ENCODE measurements at places on chromosomes 5 and 9.
A peak's percentile ranks its signal among the peaks of the same experiment; 100 is the strongest.

DNA sequence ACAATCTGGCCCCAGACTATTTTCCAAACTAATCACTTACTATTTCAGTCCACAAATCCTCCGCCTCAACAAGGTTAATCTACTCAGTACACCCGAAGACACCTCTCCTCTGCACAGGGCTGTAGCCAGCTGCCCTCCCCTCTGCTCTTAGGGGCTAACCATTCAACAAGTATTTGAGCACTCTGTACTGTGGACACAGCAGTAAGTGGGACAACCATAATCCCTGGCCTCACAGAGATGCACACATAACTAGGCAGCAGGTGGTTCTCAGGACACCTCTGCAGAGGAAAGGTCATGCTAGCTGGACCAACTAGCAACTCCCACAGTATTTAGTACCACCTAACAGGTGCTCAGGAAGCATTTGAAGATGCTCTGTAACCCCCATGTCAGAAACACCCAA lies 5.5 kb downstream of the CAMSAP1 start:
- DNase-seq: no peak

GRCh38 chr9:84811072-84811750 lies 141.7 kb downstream of the NTRK2 start:
- no peak for DNase-seq

- DNase-seq: no peak
Measured at GRCh38 chr5:150246835-150247234, 42.7 kb downstream of the CAMK2A start.

DNA sequence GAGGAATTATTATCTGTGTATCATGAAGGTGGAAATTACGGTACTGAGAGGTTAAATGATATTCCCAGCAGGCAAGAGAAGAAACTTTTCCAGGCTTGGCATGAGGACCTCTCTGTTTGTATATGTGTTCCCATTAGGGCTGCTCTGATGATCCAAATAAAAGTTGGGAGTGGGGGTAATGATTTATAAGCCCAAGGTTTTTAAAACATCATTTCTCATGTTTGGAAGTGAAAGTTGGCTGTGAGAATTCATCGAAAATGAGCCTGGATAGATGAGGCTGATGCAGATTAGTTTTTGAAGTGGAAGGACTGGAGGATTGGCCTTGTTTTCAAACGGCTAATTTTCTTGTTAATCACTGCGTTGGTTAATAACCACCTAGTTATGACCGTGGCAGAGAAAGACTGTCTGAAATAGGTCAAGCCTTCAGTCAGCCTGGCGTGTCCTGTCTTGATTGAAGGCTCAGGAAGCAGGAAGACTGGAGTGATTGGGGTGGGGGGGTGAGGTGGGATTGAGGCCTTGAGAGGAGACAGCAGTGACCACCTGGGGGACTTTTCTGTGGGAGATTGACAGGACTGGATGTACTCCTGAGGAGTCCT lies 391.0 kb upstream of the WWC1 start:
- DNase-seq: no peak

DNA sequence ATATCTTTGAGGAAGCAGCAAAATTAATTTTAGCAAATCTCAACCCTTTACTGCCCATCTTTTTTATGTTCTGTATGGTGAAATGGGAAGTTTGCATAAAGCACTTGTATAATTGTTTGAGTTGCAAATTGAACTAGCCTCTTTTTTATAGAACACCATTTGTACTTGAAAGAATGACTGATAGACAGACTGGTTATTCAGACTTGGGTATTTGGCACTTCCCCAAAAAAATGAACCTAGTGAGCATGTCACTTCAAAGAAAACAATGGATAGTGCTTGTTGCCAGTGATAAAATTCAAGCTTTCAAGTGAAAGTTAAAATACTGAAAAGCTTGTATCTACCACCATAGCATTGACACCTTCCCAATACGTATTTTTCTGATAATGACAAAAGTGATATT lies 115.8 kb downstream of the ERCC6L2 start:
- no peak for DNase-seq

DNA sequence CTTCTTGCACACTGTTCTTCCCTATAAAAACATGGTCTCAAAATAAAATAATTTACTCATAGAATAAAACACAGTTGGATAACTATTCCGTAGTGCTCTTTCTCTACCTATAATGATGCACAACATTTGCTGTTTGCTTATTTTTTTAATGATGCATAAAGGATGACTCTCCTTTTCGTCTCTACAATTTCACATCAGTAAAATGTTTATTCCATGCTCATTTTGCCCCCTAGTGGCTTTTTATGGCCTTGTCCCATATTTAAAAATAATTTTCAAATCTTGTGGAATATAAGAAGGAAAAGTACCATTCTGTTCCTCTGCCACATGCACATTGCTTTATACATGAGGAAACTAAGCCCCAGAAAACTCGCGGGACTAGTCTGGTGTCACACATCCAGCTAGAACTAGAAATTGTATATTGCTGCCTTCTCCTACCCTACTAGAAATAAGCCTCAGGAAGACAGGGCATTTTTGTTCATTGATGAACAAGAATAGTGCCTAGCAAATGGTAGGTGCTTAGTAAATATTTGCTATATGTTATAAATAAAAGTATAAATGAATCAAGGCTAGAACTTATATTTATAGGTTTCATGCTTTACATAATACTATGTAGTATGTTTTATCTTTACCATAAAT lies 12.7 kb downstream of the KCTD16 start:
- no peak for DNase-seq

- DNase-seq: peak; percentile 21
Measured at GRCh38 chr5:34043099-34043876, at the start of gene C1QTNF3. C1QTNF3 (minus strand) TSS chr5:34043213; CDS start chr5:34043125, 88 bp downstream.

DNA sequence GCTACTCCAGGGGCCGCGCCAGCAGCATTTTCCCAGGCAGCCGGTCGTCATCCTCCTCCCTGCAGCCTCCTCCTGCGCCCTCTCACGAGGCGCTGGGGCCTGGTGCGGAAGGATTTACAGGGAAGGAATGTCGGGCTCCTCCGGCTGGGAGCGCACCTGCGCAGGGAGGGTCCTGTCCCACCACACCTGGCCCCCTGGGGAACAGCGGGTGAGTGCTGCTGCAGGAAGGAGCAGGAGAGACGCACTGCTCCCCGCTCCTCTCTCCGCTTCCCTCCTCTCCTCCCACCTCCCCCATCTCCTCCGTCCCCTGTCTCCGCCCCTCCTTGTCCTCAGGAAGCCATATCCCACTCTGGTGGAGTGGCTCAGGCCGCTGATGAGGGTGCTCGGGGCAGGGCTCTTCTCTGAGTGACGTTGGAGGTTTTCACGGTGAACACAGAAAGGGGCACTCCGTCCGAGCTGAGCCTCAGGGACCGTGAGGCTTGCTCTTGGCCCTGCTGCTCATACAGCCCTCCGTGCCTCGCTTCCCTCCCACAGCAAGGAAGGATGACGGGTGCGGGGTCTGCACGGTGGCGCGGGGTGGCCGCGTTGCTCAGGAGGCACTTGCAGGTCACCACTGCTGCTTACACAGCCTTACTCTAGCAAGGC lies 31.3 kb downstream of the IRX4 start:
- DNase-seq: no peak

GRCh38 chr5:163612358-163613149 lies 107.1 kb downstream of the MAT2B start:
- DNase-seq: no peak

DNA sequence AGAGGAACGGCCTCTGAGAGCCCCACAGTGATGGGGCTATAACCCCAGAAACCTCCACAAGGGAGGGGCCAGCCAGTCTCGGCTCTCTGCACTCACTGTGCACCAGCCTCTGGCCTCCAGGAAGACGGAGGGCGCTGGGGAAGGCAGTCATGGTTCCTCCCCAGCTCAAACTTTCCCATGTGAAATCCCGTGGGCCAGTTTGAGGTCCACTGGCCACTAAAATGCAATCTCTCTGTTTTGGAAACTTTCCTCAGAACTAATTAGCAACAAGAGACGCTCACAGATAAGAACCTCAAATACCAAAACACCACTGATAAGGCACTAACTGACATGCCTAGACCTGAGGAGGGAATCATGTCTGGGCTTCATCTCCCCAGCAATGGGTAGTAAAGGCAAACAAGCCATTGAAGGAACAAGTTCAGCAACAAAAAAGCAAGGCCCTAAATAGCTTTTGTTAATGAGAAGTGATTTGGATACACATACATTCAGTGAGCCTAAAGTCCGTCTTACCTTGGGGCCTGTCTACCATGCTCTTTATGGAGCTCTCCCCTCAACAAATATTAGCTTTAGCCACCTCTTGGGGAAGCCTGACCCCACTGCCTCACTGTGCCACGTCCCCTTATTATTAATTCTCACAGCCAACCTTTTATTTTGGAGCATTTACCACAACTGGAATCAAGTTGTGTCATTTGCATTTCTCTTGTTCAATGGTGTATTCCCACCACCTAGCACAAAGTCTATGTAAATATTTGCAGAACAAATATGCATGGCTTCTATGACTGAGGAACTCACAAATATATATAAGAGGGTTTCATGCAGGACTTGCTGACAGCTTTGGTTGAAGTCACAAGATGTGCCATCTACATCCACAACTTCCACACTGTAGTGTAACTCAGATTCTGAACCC lies 56.1 kb upstream of the GLRX start:
- no peak for DNase-seq

- no peak for DNase-seq
Measured at GRCh38 chr9:132548751-132549640, 33.4 kb upstream of the BARHL1 start.

DNA sequence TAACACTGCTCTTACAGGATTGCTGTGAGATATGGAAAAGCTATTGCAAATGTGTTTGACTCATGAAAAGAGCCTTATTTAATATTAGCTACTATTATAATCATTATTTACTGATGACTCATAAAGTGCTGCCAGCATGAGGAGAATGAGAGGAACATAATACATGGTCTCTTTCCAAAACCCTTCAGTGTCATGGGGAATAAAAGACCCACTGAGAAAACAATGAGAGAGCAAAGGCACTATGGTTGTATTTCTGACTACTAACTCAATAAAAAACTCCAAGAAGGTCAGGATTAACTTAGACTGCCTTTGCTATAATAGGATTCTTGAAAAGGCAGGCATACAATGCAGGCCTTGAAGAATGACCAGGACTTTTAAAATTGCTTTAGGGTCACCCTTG lies 633.5 kb downstream of the DTWD2 start:
- DNase-seq: no peak

DNA sequence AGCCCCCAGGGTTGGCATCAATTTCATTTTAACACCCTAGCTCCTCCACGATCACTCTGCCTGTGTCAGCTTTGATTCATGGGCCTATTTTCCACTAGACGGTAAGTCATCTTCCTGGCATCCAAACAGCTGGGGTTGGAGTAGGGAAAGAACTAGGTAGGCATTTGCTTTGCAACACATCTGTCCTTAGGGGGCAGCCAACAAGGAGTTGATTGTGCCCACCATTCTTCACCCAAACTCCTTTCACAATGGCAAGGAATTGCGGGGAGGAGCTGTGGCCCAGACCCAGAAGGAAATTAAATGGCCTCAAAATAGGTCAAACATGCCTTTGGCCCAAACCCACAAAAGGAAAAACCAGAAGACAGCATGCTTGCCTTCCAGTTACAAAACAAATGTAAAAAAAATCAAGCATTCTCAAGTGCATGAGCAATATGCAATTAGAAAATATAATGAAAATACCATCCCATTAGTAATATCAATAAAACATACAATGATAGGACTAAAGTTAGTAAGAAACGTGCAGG lies 71.8 kb downstream of the NRG2 start:
- no peak for DNase-seq

DNA sequence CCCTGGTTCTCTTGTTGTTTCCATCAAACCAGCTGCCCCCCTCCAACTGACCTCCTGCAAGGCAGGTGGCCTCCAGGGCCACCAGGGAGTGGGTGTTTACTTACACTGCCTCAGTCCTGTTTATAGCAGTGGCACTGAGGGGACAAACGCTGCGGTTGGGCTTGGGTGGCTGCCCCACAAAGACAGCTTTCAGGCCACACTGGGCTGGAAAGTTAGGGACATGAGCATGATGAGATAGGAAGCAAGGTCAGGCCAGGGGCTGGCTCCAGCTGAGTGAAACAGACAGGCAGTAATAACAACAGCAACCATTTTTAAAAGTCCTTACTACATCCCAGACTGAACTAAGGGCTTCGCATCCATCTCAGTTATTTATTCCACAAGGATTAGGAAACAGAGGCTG lies 20.6 kb downstream of the BOD1 start:
- no peak for DNase-seq

DNA sequence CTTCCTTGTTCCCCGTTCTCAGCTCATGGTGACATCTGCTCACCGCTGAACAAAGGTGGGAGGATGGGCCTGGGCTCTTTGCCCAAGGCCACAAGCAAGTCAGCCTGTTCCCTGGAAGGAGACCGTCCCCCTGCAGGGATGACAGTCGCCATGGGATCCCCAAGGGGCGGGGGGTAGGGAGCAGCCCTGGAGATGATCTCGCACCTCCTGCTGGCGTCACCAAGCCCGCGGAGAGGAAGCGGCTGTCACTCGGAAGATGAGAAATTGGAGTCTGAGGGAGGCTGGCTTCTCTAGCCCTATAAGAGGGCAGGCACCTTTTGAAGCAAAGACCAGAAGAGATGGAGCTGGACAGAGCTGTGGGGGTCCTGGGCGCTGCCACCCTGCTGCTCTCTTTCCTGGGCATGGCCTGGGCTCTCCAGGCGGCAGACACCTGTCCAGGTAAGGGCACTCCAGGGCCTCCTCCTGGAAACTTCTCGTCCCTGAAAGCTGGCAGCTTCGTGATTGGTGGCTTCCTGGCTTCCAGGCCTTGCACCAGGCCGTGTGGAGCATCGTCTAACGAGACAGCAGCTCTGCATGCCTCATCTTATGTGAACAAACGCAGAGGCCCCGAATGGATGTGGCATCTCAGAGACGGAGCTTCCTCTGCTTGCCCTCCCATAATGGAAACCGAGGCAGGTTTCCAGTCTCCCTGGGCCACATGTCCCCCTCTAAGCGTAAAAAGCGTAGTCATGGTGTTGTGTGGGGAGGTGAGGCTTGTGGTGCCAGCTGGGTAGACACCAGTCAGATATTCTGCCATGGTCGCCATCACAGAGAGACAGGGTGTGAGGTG lies at the start of gene FCN2:
Gene FCN2, plus strand, starts transcription at position 327 of the 829 bp plus-strand sequence. Its CDS starts 12 bp downstream, at position 339.
- DNase-seq: no peak

GRCh38 chr5:138975098-138975847 lies 100.1 kb upstream of the LRRTM2 start:
- peak; percentile 77 for DNase-seq

GRCh38 chr9:103669296-103669695 lies 424.8 kb upstream of the SMC2 start:
- DNase-seq: no peak

DNA sequence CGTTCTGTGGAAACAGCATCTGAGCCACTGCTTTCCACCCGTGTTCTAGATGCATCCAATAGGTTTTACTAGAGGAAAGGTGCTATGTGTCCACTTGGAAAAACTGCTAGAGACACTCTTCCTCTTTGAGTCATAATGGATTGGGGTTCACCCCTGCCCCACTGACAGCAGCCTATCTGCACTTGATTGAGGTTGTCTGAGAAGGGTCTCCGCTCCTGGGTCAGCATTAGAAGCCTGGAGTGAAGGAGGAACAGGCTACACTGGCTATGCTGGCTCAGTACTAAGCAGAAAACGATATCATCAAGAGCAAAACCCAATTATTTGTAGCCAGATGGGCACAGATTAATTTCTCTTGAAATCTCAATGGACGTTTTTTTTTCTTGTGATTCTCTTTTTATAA lies 152.6 kb upstream of the IQGAP2 start:
- no peak for DNase-seq

GRCh38 chr9:87844506-87844905 lies 38.2 kb upstream of the SPATA31E1 start:
- DNase-seq: no peak

- DNase-seq: no peak
Measured at GRCh38 chr9:131107760-131108159, 11.4 kb downstream of the AIF1L start.

GRCh38 chr5:94130077-94130476 lies 388.7 kb upstream of the POU5F2 start:
- no peak for DNase-seq

- peak; percentile 44 for DNase-seq
Measured at GRCh38 chr5:38208782-38209378, 49.5 kb upstream of the EGFLAM start.
